ENCODE measurements at places on chromosomes 12 and 14. TPM values are rescaled to one million over a fixed set of nuclear protein-coding genes. Genes with fewer than 3 reads are reported as not detected.

GRCh38 chr12:98399532-98399931 lies 115.9 kb upstream of the TMPO start:
- no peak for DNase-seq

GRCh38 chr14:71618047-71618446 lies 314.2 kb upstream of the RGS6 start:
- no peak for DNase-seq

- no peak for DNase-seq
Observed at GRCh38 chr12:15477761-15478160, 155.5 kb downstream of the PTPRO start.

GRCh38 chr12:94074980-94075629 lies 73.3 kb upstream of the PLXNC1 start:
- DNase-seq = peak; percentile 55

DNA sequence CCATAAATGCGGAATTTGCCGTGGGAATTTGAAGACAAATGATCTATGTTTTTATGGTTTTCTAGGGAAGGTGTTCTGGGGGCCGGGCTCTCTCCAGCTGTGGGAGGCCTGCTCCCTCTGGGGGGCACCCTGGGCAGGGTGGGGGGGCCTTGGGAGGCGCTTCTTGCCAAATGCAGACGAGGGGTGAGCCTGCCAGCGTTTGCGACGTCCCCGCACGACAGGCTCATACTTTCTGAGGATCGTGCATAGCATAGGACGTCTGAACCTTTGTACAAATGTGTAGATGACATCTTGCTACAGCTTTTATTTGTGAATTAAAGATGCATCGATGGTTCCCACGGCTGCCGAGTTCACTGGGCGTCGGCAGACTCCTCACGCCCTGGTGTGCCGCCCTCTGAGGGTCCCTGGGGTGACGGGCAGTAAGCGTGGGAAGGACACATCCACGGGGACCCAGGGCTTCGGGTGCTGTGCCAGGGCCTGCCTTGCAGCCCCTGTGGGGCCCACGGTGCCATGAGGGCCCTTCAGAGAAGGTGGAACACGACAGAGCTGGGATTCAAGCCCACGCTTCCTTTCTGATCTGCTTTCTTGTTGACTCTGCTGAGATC lies 42.3 kb downstream of the KIF26A start:
- DNase-seq = no peak

DNA sequence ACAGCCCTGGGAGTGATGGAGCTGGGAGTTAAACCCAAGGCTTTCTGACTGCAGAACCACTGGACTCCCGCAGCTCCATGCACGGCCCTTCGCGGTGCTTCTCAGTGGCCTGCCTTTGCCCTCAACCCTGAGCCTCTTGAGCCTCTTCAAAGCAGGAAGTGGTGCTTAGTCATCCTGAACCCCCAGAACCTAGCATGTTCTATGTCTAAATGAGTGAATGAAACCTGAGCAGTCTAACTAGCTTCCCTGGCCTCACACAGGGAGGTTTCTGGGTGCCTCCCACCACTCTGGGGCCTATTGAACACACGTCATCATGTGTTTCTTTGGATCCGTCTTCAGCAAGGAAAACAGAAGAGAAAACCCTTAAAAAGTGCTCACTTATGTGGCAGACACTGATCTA lies 117.9 kb upstream of the SFSWAP start:
- peak; percentile 9 for DNase-seq

GRCh38 chr14:46717211-46717610 lies 65.6 kb upstream of the RPL10L start:
- DNase-seq = no peak

- no peak for DNase-seq
Observed at GRCh38 chr12:115973066-115973465, 304.4 kb downstream of the MED13L start.

GRCh38 chr12:106309671-106310505 lies 7.4 kb downstream of the TCP11L2 start:
- no peak for DNase-seq

- no peak for DNase-seq
Observed at GRCh38 chr12:125890971-125891370, 825.7 kb downstream of the AACS start.

- DNase-seq = no peak
Observed at GRCh38 chr14:87080146-87080545, 912.8 kb downstream of the GALC start.

DNA sequence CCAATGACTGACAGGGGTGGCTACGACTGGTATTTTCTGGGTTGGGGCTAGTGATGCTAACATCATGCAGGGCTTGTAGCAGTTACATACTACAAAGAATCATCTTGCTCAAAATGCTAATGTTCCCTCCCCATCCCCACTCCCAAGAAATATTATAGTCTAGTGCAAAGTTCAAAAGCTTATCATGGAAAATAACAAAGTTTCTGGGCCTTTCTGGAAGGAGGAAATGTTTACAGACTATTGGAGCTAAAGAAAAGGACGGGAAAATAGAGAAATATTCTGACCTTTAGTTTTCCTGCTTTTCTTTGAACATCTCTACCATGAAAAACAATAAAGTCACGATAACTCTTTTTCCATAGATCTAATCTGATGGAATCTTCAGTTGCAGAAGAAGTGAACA lies 23.2 kb downstream of the GSG1 start:
- no peak for DNase-seq

DNA sequence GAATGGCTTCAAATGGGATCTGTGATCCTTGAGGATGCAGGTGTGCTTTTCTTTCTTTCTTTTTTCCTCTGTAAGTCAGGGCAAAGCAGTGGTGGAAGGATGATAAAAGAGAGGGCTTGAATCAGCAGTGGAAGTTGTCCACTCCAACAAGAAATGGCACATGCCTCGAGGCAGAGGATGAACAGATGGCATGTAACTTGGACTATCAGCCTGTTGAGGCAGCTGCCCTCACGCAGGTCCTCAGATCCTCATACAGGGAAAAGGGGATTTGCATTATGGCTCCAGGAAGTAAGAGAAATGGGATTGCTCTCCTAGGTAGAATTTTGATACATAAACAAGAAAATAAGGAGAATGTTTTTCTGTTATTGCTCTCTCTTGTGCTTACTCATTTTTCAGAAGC lies 368.0 kb downstream of the FUT8 start:
- no peak for DNase-seq

- DNase-seq = no peak
Observed at GRCh38 chr12:89636052-89636775, 72.4 kb downstream of the ATP2B1 start.

DNA sequence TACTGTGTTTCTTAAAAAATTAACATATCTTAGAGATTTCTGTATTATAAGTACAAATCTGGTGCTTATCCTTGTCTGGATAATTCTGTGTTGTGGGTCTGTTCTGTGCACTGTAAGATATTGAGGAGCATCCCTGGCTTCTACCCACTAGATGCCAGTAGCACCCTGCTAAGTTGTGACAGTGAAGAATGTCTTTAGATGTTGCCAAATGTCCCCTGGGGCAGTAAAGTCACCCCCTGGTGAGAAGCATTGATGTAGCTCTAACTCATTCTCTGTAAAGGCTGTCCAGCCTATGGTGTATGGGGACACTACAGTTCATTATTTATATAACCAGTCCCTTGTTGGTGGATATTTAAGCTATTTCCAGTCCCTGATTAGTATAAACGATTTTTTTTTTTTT lies 31.4 kb downstream of the MAP1LC3B2 start:
- DNase-seq = no peak

DNA sequence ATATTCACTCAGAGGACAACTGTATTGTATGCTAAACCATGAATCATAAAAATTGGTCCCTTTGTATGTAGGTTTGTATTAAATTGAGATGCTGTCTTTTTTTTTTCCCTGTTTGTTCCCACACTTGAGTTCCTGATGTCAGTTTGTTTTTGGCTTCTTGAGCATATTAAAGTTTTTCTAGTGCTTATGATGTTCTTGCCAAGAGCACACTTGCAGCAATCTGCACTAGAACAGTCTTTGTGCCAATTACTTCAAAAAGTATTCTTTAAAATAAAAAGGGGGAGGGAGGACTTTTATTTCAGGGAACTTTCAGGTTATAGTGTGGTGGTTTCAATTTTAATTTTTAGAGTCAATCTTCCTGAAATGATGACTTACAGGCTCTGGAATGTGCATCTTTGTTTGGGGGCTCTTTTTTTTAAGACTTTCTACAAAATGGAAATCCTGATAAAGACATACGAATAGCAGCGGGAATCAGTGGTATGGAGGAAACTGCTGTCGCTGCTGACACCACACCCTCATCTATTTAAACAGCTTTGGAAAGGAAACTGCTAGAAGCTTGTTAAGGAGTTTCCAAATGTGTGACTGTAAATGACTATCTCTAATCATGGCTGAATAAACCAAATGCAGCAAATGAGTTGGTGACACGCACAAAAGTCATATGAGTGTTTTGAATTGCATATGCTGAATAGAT lies 188.6 kb downstream of the EGLN3 start:
- DNase-seq = no peak

- no peak for DNase-seq
Observed at GRCh38 chr12:1216560-1216959, 225.5 kb downstream of the ERC1 start.

- no peak for DNase-seq
Observed at GRCh38 chr14:88669346-88669745, 106.5 kb downstream of the ZC3H14 start.

DNA sequence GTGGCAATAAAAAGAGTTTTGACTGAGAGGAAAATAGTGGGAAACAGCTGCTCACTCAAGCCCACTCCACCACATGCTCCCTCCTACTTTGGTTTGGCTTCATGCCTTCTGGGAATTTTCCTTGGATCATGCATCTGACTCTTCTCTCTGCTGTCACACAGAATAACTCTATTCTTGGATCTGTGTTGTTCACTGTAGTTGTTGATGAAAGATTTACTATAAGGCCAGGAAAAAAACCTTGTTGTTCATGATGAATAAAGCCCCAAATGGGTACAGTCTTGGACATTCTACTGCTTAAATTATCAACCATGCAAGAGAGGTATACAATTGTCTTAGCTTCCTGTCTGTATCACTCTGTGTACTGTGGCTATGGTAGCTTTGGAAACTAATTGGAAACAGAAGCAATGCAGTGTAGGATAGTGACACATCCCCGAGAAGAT lies 70.5 kb downstream of the TMX1 start:
- no peak for DNase-seq

DNA sequence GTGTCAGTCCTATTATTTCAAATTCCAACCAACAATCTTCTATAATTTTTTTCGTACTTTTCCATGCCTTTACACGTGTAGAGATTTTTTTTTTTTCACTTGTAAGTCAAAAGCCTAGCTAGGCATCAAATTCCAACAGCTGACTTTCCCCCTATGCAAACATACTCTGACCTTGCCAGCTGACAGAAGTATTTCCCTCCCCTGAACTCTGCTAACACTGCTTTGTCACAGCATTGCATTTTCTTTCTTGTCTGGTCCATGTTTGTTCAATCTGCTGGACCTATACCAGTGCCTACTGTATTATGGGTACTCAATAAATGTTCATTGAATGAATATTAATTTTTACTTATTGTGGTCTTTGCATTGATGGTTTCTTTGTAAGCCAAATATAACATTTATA lies 435.3 kb upstream of the GARIN6 start:
- DNase-seq = no peak

DNA sequence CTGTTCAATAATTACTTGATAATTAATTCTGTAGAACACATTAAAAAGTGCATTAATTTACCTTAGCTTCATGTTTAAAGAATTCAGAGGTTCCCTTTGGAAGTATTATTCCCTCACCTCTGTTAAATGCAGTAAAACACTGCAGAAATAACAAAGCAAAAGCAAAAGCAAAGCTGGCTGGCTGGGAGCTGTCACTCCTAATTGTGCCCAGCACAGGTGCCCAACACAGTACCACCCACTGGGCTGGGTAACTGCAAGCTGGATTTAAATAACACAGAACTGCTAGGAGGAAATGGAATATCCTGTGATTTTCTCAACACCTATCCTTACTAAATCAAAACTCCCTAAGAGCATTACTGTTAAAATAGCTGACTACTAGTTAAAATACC lies 72.6 kb downstream of the SLC2A13 start:
- no peak for DNase-seq

GRCh38 chr14:64463195-64463594 lies 2.1 kb upstream of the AKAP5 start:
- no peak for DNase-seq

- peak; percentile 73 for DNase-seq
Observed at GRCh38 chr14:24232645-24233537, at the start of gene GMPR2. Gene GMPR2, plus strand, starts transcription at chr14:24232929. Its CDS starts 325 bp downstream, at chr14:24233254.

- DNase-seq = no peak
Observed at GRCh38 chr12:27436768-27437167, 9.8 kb upstream of the SMCO2 start.

DNA sequence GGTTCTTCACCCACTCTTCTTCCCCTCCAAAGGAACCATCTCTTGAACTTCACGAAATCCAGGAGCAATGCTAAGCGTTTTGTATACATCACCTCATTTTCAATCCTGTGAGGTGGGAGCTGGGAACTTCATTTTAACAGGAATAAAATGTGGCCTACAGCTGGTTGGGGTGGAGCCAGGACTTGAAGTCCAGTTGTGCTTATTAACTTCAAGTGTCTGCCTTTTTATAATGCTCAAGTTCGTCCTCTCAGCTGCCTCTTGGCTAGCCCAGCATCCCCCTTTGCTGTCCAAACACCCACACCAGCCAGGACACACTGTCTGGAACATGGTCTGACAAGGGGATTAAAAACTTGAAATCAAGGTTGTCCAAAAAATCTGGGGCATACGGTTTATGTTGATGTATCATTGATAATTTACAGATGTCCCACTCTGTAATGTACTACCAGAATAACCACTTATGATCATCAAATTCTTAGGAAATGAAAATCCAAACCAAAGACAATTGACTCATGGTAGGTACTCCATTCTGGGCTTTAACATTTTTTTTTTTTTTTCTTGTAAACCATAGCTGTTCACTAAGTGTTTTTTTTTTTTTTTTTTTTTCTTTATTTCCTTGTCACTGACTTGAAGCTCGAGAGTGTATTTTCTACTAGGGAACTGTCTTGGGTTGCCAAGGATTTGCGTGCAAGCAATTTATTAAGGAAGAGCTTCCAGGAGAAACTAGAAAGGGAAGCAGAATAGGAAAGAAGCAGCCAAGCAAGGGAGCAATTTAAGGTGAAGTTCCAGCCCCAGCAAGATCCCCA lies 252.3 kb downstream of the EFCAB11 start:
- peak; percentile 71 for DNase-seq

ADAM20 gene
- 5.4 TPM for total RNA-seq

ACOT4 gene
- 1.4 TPM for total RNA-seq

BTBD6 gene
- 37.0 TPM for total RNA-seq

DPF3 gene
- 3.3 TPM for total RNA-seq

CDH24 gene
- 7.2 TPM for total RNA-seq

SDR9C7 gene
- total RNA-seq = not detected

LRP1 gene
- total RNA-seq = 104 TPM

IL31 gene
- not detected for total RNA-seq

NXPH4 gene
- total RNA-seq = not detected

MED6 gene
- total RNA-seq = 46.5 TPM

PIWIL1 gene
- not detected for total RNA-seq

ASPG gene
- total RNA-seq = 8.2 TPM

DCAF4 gene
- 29.0 TPM for total RNA-seq

TMEM132D gene
- not detected for total RNA-seq

INSM2 gene
- not detected for total RNA-seq

Measured in thyroid gland (tissue), 4 donors.